ENCODE measurements at places on chromosomes 13 and 19.

- no peak for DNase-seq
Observed at GRCh38 chr19:18899624-18900560, 3.9 kb upstream of the CERS1 start.

- no peak for DNase-seq
Observed at GRCh38 chr13:38921081-38921480, 69.5 kb downstream of the STOML3 start.

- no peak for DNase-seq
Observed at GRCh38 chr19:11434703-11435056, 241 bp downstream of the ODAD3 start.

GRCh38 chr19:46351241-46352041 is 4.6 kb downstream of the PPP5C start:
- DNase-seq: no peak

- no peak for DNase-seq
Observed at GRCh38 chr13:46181377-46181839, 569 bp downstream of the LCP1 start.

- no peak for DNase-seq
Observed at GRCh38 chr13:100022798-100023197, 41.2 kb downstream of the ZIC2 start.

GRCh38 chr13:26693749-26694463 is 66.7 kb downstream of the GPR12 start:
- DNase-seq: no peak

DNA sequence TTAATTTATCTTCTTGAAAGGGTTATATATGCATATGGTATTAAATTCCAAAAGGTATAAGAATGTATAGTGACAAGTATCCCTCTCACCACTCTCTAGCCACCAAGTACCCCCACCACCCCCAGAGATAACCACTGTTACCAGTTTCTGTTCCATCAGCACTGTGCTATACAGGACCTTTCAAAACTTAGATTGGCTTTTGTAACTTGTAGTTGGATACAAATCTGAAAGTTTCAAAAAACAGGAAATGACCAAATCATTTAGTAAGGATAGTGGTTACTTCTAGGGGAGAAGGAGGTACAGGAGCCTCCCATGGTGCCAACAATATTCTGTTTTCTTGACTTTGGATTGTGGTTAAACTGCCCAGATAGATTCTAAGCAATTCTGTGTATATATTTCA is 56.7 kb downstream of the AKAP11 start:
- no peak for DNase-seq

DNA sequence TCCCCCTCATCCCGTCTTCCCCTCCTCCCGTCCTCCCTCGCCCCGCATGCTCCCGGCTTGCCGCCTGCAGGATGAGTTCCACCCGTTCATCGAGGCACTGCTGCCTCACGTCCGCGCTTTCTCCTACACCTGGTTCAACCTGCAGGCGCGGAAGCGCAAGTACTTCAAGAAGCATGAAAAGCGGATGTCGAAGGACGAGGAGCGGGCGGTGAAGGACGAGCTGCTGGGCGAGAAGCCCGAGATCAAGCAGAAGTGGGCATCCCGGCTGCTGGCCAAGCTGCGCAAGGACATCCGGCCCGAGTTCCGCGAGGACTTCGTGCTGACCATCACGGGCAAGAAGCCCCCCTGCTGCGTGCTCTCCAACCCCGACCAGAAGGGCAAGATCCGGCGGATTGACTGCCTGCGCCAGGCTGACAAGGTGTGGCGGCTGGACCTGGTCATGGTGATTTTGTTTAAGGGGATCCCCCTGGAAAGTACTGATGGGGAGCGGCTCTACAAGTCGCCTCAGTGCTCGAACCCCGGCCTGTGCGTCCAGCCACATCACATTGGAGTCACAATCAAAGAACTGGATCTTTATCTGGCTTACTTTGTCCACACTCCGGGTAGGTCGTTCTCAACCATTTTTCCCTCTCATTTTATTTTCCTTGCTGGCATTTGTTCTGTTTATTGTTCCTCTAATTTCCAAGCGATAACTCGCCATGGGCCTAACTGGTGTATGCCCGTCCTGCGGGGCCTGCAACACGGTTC is 29.8 kb downstream of the NFIX start:
- DNase-seq: no peak

DNA sequence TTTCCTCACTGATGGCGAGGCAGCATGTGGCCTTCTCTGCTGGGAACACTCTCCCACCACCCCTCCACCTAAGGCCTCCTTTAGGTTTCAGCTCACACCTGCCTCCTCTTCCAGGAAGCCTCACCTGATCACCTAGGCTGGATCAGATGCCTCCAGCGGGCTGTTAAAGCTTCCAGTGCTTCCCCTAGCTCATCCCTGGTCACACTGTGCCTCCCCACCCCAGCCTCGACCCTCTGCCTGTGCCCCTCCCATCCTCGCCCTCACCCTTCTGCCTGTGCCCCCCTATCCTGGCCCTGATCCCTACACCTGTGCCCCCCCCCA is 33.8 kb downstream of the MAP4K1 start:
- no peak for DNase-seq

- DNase-seq: no peak
Observed at GRCh38 chr13:47803131-47803530, 197.9 kb downstream of the SUCLA2 start.

GRCh38 chr19:18765224-18765623 is 25.9 kb downstream of the COMP start:
- DNase-seq: no peak

- DNase-seq: no peak
Observed at GRCh38 chr13:87398047-87398446, 273.1 kb upstream of the SLITRK5 start.
